ENCODE measurements at places on chromosomes 3 and 15. TPM values are rescaled to one million over a fixed set of nuclear protein-coding genes. Genes with fewer than 3 reads are reported as not detected.

DNA sequence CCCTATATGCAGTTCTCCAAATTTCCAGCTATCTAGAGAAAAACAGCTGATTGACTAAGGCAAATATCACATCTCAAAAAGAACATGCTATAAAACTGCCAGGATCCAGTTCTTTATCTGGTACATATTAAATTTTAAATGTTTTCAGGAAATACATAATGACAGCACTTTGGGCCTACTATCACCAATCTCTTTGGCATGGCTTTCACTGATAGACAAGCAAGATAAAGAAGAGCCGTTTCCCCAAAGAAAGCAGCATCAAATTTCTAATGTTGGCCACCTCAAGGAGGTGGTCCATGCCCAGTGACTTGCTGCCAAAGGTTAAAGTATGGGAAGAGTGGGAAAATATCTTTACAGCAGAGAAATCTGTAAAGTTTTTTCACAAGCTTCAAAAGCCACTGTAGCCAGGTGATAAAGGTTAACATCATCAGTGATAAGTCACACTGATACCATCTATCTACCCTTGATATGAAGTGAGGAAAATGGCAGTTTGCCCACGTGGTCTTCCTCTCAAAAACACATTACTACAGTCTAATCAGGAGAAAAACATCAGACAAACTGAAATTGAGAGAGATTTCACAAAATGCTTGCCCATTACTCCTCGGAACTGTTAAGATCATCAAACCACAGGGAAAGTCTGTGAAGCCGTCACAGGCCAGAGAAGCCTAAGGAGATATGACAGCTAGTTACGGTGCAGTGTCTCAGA, 46.4 kb upstream of the C15orf61 start:
- H3K4me3 ChIP-seq: no peak overlapping the region
- no peak for DNase-seq
- no peak overlapping the region for H3K27ac ChIP-seq
- no peaks in the 10 kb centered on the region for H3K4me1 ChIP-seq
- no peaks in the 10 kb centered on the region for H3K27me3 ChIP-seq
- no peaks in the 10 kb centered on the region for H3K36me3 ChIP-seq

- H3K4me3 ChIP-seq: no peak overlapping the region
- H3K4me1 ChIP-seq: no peaks in the 10 kb centered on the region
- DNase-seq: no peak
- H3K36me3 ChIP-seq: no peaks in the 10 kb centered on the region
These were observed 96.1 kb upstream of the PLSCR5 start for GRCh38 chr3:146701246-146701645.

DNA sequence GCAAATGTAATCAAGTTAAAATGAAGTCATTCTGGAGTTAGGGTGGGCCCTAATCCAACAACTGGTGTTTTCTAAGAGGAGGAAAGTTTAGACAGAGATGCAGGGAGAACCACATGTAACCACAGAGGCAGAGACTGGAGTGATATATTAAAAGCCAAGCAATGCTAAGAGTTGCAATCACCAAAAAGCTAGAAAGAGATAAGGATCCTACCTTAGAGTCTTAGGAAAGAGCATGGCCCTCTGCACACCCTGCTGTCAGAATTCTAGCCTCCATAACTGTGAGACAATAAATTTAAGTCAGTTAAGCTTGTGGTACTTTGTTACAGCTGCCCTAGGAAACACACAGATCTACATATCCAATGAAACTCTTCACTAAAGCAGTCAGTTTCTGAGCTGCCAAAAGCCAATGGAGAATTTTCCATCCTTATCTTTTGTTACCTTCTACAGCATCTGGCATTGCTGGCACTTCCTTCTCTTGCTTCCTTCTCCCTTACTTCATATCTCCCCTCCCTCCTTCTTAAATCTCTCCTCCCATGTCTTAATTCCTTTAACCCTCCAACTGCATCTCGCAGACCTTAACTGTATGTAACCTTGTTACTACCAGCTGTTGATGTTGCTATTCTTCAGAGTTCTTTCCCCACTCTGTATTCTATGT, 11.2 kb downstream of the DCBLD2 start:
- H3K27ac ChIP-seq: no peak overlapping the region
- H3K4me1 ChIP-seq: peaks cover 19% of the 10 kb centered on the region
- no peak overlapping the region for H3K4me3 ChIP-seq
- no peak for DNase-seq

Gene RPL22L1
- 26.0 TPM for total RNA-seq

DNA sequence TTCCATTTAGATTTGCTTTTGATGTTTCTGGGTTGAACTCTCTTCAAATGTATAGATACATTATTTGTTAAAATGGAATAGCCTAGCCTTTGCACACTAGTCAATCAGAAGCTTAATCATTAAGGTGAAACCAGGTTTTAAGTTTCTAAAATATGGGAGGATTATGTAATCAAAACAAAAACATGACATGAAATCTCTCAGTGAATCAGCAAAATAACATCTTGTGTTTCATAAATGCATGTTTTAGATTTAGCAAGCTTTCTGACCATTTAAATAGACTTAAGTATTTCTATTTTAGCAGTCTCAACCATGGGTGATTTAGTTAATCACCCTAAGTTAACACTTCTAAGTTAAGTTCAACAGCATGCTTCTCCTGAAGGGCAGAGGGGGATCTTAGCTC, 11.3 kb downstream of the GTF2E1 start:
- no peak for DNase-seq
- H3K4me1 ChIP-seq: peaks cover 4% of the 10 kb centered on the region
- H3K27me3 ChIP-seq: no peaks in the 10 kb centered on the region
- peaks cover 3% of the 10 kb centered on the region for H3K36me3 ChIP-seq

Gene ELL3
- 4.9 TPM for total RNA-seq

DNA sequence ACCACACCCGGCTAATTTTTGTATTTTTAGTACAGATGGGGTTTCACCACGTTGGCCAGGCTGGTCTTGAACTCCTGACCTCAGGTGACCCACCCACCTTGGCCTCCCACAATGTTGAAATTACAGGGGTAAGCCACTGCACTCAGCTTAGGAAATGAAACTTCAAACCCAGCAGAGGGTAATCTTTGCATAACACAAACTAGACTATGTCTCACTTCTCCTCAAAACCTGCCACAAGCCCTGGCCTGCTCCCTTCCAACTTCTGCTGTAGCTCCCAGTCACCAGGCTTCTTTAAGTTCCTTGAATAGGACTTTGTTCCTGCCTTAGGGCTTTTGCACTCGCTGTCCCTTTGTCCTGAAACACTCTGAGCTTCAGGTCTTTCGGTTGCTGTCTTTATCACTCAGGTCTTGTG, 39.2 kb upstream of the SEMA4B start:
- H3K4me1 ChIP-seq: peaks cover 62% of the 10 kb centered on the region
- H3K27ac ChIP-seq: peak overlapping the region; percentile 91
- no peak overlapping the region for H3K4me3 ChIP-seq

- H3K4me1 ChIP-seq: no peaks in the 10 kb centered on the region
- DNase-seq: no peak
- H3K27ac ChIP-seq: no peak overlapping the region
- H3K27me3 ChIP-seq: no peaks in the 10 kb centered on the region
- no peak overlapping the region for H3K4me3 ChIP-seq
These were observed 395.5 kb downstream of the FGF12 start for GRCh38 chr3:192331749-192332385.

GRCh38 chr3:114219741-114220140, 17.6 kb downstream of the ZNF80 start:
- no peaks in the 10 kb centered on the region for H3K4me1 ChIP-seq
- no peaks in the 10 kb centered on the region for H3K27me3 ChIP-seq
- no peaks in the 10 kb centered on the region for H3K36me3 ChIP-seq
- H3K4me3 ChIP-seq: no peak overlapping the region

- no peak overlapping the region for H3K4me3 ChIP-seq
- H3K36me3 ChIP-seq: no peaks in the 10 kb centered on the region
- no peaks in the 10 kb centered on the region for H3K4me1 ChIP-seq
These were observed 22.5 kb upstream of the TSC22D2 start for GRCh38 chr3:150385296-150386242.

- no peaks in the 10 kb centered on the region for H3K27me3 ChIP-seq
- no peak for DNase-seq
- no peak overlapping the region for H3K4me3 ChIP-seq
- H3K36me3 ChIP-seq: no peaks in the 10 kb centered on the region
- no peak overlapping the region for H3K27ac ChIP-seq
These were observed 32.1 kb upstream of the EBLN2 start for GRCh38 chr3:73029321-73029796.

DNA sequence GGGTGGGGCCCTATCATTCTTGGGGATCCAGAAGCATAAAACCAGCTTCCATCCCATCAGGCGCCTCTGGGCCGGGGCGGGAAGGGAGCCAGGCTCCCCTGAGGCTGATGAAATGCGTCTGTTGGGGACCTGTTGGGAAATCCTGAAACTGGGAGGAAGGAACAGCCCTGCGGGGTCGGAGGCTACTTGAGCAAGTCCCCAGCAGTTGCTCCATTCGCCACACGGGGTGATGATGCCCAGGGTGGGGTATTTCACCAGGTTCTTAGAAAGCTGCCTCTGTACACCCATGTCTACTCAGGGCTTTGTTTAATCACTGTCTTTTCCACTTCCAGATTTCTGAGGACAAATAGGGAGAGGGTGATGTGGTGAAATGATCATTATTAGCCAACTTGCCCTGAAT, 25.4 kb upstream of the TSEN2 start:
- no peak for DNase-seq
- no peaks in the 10 kb centered on the region for H3K4me1 ChIP-seq
- H3K27ac ChIP-seq: no peak overlapping the region
- no peaks in the 10 kb centered on the region for H3K36me3 ChIP-seq
- H3K27me3 ChIP-seq: no peaks in the 10 kb centered on the region

DNA sequence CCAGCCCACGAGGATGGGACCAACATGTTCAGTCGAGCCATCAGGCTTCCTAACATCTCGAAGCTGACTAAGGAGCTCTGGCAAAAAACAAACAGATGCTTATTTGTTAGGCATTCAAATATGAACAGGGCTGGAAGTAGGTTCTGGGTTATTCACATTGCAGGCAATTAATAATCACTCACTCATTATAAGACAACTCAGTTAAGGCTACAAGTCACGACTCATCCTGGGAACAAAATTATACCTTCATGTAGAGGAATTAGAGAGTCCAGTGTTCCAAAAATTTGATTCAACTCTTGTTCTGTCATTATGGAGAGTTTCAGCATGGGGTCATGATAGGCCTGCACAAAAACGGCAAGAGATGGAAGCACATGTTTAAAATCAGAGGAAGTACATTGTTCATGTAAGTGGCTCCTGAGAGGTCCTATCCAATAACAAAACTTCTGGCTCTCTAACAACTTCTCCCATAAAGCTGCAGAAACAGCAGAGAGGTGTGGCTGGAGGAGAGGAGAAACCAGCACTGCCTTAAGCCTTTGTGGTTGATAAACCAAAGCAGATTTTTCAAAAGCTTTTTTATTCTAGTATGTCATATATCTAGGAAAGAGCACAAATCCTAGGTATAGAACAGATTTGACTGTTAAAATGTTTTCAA, 50.6 kb downstream of the ARHGEF3 start:
- H3K27ac ChIP-seq: peak overlapping the region; percentile 27
- H3K36me3 ChIP-seq: no peaks in the 10 kb centered on the region
- H3K4me1 ChIP-seq: peaks cover 71% of the 10 kb centered on the region
- no peak for DNase-seq
- no peaks in the 10 kb centered on the region for H3K27me3 ChIP-seq
- no peak overlapping the region for H3K4me3 ChIP-seq

Gene ATG3
- 27.8 TPM for total RNA-seq

Gene TNFAIP8L3
- total RNA-seq: 2.9 TPM

Gene ISLR
- 10.5 TPM for total RNA-seq

Gene MUSTN1
- total RNA-seq: 3.9 TPM

GRCh38 chr15:86917361-86917671, 837.6 kb downstream of the AGBL1 start:
- no peaks in the 10 kb centered on the region for H3K36me3 ChIP-seq
- peaks cover 4% of the 10 kb centered on the region for H3K4me1 ChIP-seq
- no peak overlapping the region for H3K4me3 ChIP-seq
- DNase-seq: no peak
- H3K27me3 ChIP-seq: no peaks in the 10 kb centered on the region

Gene GPR27
- 2.3 TPM for total RNA-seq
